ENCODE measurements at places on chromosomes 12 and 14.

GRCh38 chr12:88924162-88924561, 343.9 kb upstream of the KITLG start:
- no peak for DNase-seq

GRCh38 chr12:56267443-56268071, 815 bp downstream of the COQ10A start:
- DNase-seq = no peak

GRCh38 chr12:62684570-62685295, 218.1 kb downstream of the MON2 start:
- DNase-seq = no peak

- no peak for DNase-seq
These were observed 627 bp downstream of the HOXC8 start for GRCh38 chr12:54009171-54010052.

DNA sequence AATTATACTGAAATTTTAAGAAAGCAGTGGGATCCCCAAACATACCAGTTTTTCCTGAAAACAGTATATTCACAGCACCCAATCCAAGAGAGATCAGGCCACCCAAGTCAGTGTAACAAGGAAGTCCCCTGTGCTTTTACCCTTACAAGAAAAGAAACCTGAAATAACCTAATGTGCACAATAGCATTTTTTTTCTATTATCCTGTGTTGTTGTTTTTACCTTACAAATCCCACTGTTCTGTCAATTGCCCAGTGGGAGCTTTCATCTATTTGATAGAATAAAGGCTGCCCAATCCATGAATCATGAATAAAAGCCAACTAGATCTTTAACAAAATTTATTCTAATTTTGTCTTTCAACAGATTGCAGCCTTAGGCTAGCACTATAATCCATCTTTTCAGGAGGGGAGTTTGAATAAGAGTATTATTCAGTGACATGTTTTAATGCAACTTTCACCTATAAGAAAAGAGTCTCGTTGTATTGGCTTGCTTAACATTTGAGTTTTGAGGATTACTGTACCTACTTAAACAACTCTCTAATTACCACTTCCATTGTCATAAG, 457.4 kb downstream of the TRHDE start:
- DNase-seq = no peak

- no peak for DNase-seq
These were observed 98.3 kb downstream of the INSM2 start for GRCh38 chr14:35632271-35632670.

GRCh38 chr12:80282761-80283160, 161.3 kb upstream of the PTPRQ start:
- DNase-seq = no peak

DNA sequence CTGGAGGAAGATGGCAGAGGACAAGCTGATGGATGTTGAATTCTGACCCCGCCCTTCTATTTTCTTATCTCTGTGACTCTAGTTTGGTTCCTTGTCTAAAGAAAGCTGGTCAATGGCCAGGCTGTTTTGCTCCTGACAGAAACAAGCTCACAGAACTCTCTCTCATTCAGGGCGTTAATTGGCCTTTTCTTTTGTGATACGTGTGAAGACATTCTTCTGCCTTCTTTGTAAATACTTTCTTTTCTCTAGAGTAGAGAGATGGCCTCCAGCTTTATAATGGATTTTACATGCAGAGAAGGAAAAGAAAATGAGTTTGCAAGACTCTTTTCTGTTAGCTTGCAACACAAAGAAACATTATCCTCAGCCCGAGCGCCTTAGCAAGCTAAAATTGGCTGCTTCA, 492.2 kb upstream of the CCDC196 start:
- DNase-seq = no peak
